Activated CD4-positive, CD25-positive, alpha-beta regulatory T cell (primary cell): ENCODE measurements at places on chromosomes 11 and 22.

DNA sequence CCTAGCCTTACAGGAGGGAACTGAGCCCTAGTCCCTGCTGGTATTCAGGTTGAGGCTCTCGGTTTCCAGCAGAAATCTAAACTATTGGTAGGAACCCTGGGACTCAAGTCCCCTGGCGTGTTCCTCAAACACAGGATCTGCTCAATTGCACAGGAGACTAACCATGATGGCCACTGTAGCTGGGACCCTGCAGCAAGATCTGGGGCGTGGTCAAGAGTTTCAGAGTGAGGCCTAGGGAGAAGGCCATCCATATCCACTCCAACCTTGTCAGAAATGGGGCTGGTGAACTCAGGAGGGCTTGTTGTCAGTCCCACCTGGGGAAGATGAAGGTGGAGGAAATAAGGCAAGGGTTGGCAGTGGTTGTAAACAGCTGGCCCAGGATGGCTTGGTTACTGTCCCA, 49.9 kb upstream of the PAX6 start:
- no peak for DNase-seq

DNA sequence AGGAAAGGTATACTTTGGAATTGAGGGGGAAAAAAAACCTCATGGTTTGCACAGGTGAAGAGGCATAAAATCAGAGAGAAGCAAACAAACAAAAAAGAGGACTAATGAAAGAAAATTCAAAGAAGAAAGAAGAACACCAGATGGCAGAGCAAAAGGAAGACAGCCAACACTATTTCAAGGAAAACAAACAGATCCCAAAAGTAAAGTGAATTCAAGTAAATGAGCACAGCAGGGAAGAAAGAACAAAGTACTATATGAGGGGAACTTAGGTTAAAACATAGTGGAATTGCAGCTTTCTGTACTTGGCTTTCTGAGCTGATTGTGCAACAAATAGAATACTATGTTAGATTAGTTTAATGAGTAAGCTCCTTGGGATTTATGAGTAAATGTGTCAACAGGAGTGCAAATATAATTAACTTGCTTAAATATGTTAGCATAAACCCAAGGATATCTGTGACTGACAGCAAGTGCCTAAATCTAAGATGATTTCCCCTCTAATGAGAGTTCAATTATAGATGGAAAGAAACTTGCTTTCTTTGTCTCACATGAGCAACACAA, 404.6 kb upstream of the CNTN5 start:
- DNase-seq, result no peak

DNA sequence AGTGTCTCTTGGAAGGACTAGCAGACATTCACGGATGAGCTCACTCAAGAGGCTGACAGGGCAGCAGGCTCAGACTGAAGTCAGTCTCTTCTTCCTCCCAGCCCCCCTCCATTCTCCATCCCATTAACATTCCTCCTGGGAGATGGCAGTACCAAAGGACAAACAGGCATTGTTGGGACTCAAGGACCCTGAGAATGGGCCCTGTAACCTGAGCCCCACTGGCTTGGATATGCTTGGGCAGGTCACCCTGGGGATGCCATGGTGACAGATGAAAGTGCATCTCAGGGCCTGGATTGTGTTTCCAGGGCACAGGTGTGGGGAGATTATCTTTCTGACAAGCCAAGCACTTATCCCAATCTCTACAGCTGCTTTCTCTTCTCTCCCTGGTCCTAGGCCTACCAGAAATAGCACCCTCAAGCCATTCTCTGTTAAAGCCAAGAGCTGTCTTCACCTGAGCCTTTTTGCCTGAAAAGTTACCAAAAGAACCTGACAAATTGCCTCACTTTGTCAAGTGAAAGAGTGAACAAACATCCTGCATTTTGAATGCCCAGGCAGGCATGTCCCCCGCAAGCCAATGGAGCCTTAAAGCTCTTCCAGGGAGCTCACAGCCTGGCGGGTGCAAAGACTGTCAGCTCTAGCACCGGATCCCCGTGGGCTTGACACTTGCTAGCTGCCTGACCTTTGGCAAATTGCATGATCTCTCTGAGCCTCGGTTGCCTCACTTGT, 366.0 kb upstream of the NARS2 start:
- DNase-seq, result no peak

DNA sequence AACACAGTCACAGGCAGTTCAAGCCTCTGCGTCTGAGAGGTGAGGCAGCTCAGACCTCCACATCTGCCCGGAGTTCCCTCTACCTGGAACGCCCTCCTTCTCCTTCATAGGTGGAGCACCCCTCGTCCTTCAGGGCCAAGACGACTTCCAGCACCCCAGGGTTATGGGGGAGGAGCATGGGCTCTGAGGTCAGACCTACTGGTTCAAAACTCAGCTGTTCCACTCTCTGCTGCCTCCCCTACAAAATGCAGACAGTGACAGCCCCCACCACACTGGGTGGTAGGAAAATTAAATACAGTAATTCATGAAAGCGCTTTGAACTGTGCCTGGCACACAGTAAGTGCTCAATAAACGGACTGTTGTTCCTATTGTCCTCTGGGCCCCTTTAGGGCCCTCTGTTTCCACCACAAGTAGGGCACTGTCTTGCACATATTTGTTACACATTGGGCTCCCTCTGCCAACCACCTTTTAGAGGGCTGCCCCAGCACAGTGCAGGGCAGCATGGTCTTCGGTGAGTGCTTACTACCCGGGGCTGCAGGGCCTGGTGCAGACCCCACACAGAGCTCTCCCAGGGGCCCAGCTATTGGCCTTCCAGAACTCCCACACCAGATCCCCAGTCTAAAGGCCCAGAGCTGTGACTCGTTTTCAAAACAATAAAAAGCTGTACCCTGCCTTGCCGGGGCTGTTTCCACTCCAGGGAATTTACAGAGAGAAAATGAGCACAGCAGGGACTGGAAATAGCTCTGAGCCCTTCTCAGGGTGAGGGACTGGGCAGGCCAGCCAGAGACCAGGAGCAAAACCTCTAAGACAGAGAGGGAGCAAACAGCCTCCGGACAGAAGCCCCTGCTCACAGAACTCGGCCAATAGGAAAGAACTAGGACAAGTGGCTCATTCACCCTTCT, 2.5 kb downstream of the TMEM184B start:
- no peak for DNase-seq

DNA sequence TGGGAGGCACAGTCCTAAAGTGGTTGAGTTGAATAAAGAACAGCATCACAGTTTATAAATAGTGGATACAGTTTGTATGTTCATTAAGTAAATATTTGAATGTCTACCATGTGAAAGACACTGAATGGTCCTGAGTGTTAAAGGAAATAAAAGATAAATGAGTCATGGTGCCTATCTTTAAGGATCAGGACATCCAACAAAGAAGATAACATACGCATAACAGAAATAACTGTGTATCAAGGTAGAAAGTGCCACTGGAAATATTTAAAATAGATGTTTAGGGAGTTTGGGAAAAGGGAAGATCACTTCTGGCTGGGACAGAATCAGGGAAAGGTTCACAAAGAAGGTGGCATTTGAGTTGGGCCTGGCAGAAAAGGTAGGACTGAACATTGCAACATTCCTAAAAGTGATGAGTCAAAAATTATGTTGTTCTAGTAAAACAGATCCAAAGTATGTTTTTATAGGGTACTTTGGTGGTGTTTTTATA, 41.5 kb downstream of the CSTPP1 start:
- no peak for DNase-seq

DNA sequence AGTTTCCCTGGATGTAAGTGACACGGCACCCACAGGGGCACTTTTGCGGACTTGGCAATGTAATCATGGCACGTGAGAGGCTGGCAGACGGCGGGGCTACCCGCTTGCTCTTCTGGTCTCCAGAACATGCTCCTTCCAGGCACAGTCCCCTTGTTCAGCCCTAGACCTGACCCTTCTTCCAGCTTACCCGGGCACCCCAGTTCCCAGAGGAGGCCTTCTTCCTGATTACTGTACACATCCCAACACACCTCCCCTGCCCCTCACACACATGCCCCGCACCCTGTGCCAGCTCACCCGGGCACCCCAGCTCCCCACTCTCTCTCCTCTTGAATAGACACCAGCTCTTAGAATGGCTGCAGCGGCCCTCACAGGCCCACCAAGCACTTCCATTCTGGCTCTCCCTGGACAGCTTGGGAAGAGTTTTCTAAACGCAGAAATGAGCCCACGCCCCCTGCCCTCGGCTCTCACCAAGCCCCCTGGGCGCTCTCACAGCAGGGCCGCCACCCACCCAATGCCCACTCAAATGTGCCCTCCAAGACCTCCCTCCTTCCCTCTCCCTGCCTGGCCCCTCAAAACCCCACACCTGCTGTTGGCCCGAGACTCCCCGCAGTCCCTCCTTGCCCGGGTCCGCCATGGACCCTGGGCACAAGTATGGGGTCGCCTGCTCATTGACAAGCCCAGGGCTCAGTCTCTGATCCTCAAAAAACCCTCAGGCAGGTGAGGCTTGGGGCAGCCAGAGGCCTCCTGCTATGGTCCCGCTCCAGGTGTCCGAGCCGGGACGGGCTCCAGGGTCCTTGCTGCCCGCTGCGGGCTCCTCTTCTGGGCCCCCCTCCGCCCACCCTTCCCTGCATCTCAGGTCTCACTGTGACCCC, 88.5 kb downstream of the WNT7B start:
- DNase-seq, result no peak

DNA sequence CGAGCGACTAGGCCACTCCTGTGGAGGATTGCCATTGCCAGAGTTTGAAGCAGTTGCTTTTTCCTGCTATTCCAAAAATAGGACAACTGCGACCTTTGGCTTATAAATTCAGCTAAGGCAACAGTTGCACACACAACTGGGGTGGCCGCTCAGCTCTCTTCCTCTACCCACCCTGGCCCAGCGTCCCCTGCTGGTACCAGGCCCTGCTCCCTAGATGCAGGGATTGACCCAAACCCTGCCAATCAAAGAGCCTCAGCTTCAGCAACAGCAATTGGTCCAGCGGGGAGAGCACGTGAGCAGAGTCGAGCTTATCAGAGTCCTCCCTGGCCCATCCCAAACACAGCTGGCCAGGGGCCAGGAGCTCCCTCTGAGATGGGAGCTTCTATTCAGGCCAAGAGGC, 22.0 kb upstream of the CABP2 start:
- DNase-seq, result no peak

GRCh38 chr11:16632295-16633200, 105.9 kb upstream of the C11orf58 start:
- DNase-seq, result no peak

DNA sequence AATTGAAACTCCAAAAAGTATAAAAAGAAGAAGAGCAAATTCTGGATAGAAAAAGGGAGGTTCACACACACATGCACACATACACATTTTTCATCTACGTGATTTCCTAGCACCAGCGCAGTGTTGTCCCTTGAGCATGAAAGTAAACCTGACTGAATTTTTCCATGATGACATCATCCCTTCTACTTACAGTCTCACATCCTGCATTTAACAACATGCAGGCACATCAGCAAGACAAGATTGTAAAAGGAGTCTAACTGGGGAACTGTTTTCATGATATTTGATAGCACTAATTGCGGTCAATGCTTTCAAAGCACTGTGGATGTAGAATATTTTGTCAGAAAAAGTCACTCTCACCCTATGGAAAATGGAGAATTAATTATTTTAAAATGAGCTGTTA, 36.6 kb downstream of the GAS2 start:
- no peak for DNase-seq

- DNase-seq, result no peak
These were observed 101.7 kb downstream of the TP53I11 start for GRCh38 chr11:44848963-44849350.

DNA sequence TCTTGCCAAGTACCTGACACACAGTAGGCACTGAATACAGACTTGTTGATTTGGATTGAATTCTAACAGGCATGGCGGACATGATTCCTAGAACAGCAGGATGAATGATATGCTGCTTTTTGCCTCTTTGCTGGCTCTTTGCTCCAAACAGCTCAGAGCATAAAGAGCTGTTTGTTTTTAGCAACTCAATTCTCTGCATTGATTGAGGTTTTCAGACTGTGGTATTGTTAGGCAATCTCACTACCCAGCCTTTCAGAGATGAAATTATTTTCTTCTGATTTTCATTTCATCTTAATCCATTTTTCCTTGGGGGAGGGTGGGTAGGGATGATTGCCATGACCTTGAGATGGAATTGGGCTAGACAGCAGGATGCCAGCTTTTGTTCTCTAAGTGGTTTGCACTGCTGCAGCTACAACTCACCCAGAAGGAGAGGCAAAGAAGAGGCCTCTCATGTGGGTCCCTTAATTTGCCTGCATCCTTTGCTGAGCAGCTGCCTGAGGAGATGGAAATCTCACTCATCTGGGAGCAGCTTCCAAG, 20.5 kb downstream of the COA4 start:
- DNase-seq, result no peak

DNA sequence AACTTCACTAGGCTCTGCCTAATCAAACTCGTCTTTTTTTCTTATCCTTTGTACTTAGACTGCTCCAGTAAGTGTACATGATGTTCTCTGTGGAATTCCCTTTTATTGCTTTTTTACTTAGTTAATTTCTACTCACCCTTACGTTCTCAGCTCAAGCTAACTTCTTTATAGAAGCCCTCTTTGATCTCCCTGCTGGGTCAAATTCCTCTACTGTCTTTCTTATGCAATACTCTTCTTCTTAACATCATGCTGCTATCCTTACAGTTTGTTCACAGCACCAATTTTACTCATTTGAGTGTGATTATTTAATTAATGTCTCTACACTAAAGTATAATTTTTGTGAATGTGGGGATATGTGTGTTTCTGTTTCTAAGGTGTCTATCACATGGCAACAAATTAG, 498.3 kb downstream of the CNTN5 start:
- no peak for DNase-seq

DNA sequence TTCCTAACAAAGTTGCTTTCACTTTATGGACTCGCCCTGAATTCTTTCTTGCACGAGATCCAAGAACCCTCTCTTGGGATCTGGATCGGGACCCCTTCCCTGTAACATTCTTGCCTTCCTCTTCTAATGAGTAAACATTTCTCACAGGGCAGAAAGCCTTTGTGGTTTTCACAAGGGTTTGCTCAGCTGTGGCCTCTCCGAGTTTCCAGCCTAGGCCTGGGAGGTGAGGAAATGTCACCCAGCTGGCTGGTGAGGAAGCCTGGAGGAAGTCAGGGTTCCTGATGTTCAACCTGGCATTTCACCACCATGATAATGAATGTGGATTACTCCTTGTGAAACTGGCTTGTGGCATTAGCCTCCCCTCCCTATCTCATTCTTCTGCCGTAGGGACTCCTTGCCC, 224.9 kb downstream of the DSCAML1 start:
- DNase-seq, result no peak

- DNase-seq, result no peak
These were observed 95.2 kb upstream of the C11orf87 start for GRCh38 chr11:109326781-109327180.

DNA sequence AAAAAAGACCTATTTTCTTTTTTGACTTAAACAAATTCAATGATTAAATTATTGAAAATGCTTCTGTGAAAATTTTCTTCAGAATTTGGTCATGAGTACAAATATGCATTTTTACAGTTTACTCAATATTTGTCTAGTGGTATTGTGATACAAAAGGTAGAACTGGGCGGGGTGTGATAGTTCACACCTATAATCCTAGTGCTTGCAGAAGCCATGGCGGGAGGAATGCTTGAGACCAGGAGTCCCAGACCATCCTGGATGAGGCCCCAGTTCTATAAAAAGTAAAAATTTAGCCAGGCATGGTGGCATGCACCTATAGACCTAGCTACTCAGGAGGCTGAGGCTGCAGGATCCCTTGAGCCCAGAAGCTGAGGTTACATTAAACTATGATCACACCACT, 90.6 kb downstream of the ARHGAP42 start:
- DNase-seq, result no peak
